NCI-H2107 (cell line): ENCODE measurements at places on chromosomes 2 and 18.

DNA sequence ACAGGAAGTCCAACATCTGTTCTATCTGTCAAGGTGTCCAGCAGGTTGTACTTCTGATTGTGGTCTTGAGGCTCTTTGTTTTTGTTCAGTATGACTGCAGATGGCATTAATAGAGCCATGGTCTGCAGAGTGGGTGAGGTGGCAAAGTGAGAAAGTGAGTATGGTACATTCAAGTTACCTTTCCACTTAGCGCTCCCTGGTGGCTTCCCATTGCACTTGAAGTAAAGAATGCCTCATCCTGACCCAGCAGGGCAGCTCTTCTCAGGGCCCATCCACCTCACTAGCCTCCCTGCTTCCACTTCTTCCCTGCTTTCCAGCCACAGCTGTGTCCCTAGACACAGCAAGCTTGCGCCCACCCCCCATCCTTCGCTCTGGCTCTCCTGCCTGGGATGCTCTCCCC, 148.0 kb upstream of the ALPP start:
- DNase-seq: no peak

DNA sequence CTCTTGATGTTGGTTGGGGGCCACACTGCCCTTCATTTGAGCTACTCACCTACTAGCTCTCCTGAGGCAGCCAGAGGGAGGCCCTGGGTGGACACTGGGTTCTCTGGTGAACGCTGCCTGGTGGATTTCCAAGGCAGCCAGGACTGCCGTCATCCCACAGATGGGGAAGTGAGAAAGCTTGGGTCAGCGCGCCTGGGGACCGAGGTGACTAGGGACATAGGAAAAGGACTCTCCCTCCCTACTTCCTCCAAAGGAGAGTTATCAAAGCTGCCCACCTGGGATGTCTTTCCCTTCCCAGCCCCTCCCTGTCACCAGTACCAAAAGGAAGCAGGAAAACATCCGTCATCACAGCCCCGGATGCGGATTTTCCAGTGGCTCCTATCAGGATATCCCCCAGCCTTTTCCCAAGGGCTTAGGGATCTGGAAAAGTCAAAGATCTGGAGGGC, 3.8 kb upstream of the SEMA4C start:
- DNase-seq: no peak

- DNase-seq: no peak
These were observed 74.4 kb downstream of the MAP4K4 start for GRCh38 chr2:101771910-101772321.

GRCh38 chr18:36811430-36811829, 17.4 kb downstream of the TPGS2 start:
- DNase-seq: no peak

GRCh38 chr2:174444761-174445160, 42.1 kb downstream of the GPR155 start:
- DNase-seq: no peak

DNA sequence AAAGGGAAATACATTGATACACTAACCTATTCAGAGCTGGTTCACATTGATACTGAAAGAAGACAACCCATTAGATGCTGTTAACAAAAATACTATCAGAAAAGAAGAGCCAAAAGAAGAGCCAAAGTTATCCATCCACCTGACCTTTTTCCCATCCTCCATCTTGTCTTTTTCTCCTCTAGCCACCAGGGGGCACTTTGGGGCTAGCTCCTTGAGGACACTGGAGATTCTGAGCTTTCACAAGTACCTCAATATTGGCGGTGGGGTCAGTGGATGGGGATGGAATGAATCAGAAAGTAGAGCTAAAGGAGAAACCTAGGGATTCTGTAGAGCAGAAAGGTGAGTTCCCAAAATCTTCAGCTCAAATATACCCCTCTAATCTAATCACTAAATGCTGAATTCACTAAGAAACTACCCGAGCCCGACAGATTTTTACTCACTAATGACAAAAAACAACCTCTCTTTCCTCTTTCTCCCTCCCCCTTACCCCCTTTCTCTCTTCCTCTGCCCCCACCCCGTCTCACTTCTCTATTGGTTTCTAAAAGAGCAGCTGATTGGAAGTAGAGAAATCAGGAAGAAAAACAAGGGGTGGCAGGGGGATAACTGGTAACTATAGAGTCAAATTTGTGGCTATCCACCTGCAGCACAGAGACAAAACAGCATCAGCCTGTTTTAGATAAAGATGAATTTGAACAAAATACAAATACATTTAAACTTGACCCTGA, 203.3 kb downstream of the TCF4 start:
- DNase-seq: no peak

DNA sequence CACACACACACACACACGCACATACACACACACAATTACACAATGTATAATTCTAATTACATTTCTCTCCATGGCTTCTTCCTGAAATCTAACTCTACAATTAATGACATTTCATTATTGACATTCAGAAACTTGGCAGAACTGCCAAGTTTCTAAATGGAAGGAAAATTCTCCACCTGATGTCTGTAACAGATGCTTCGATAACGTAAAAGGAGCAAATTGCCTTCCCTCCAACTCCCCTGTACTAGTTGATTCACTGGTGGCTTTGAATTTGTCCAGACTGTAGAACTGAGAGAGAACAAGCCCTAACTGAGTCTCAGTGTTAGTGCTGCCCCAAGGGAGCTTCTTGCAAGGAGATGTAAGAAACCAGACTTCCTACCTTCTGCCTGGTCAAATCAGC, 255.1 kb upstream of the TMEM200C start:
- no peak for DNase-seq

DNA sequence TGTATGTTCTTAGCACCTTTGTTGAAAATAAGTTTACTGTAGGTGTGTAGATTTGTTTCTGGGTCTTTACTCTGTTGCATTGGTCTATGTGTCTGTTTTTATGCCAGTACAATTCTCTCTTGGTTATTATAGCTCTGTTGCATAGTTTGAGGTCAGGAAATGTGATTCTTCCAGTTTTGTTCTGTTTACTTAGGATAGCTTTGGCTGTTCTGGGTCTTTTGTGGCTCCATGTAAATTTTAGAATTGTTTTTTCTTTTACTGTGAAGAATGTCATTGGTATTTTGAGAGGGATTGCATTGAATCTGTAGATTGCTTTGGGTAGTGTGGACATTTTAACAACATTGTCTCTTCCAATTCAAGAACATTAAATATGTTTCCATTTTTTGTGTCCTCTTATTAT, 69.1 kb downstream of the ANKRD62 start:
- DNase-seq: no peak

GRCh38 chr2:147607379-147607778, 237.4 kb upstream of the ACVR2A start:
- peak; percentile 27 for DNase-seq

- no peak for DNase-seq
These were observed 27.9 kb downstream of the WDR33 start for GRCh38 chr2:127783101-127783500.

DNA sequence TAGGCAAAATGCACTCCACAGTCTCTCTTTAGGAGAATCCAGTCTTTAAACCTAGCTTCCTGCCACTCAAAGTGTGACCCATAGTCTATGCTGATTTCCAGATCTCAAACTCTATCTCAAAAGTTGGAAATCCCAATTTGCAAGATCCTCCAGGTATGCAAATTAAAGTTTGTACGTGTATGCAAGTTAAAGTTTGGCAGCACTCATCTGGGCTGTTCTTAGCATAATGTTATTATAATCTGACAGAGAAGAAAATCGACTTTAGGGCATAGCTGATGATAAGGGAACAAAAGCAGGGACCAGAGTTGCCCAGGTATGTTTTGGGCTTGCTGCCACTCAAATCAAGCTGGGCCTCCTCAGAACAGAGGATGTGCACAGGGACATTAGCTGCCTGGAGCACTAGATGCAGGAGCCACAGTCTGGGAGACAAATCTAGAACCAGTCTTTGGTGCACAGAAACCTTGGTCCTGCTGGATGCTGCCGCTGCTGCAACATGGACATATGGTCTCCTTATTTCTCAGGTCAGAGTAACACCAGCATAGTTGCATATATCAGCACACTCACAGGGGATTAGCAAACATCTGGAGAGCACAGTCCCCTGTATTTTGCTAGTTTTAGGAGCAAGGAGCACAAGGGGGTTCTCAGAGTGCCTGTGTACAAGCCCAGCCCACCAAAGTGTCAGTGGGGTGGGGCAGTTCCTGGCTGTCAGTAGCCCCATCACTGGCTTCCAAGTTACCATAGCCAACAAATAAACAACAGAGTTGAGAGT, 242.6 kb downstream of the TTC32 start:
- no peak for DNase-seq

- no peak for DNase-seq
These were observed 135.8 kb downstream of the CABLES1 start for GRCh38 chr18:23270986-23271680.

- no peak for DNase-seq
These were observed 4.2 kb downstream of the PXDN start for GRCh38 chr2:1739961-1740715.

- DNase-seq: no peak
These were observed 364.2 kb downstream of the ZNF516 start for GRCh38 chr18:76130845-76131244.

- DNase-seq: peak; percentile 44
These were observed 111.4 kb downstream of the THADA start for GRCh38 chr2:43484323-43484930.

GRCh38 chr2:204722691-204723090, 177.4 kb downstream of the PARD3B start:
- no peak for DNase-seq

GRCh38 chr2:25229279-25230197, 61.2 kb upstream of the POMC start:
- DNase-seq: no peak

DNA sequence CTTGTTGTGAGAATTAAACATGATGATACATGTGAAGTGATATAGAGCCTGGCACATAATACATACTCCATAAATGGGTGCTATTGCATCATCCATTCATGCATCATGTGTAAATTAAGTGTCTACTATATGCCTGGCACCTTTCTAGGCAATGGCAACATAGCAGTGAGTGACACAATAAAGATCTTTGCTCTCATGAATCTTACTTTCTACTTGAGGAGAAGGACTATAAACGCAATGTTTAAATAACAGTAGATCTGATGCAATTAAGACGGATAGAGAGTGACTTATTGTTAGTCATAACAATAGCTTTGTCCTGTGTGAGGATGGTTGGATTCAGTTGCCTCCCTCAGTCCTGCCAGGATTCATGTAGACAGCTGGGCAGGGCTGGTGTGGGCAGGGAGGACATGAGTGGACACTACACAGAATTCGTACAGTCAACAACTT, 88.4 kb upstream of the NPAS2 start:
- no peak for DNase-seq

DNA sequence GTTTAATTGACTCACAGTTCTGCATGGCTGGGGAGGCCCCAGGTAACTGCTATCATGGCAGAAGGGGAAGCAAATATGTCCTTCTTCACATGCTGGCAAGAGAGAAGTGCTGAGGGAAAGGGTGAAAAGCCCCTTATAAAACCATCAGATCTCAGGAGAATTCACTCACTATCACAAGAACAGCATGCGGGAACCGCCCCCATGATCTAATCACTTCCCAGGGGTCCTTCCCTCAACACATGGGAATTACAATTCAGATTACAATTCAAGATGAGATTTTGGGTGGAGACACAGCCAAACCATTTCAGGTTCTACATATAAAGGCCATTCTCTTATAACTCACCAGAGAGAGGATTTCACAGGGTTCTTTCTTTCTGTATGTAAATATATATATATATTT, 62.9 kb downstream of the VRK2 start:
- no peak for DNase-seq

DNA sequence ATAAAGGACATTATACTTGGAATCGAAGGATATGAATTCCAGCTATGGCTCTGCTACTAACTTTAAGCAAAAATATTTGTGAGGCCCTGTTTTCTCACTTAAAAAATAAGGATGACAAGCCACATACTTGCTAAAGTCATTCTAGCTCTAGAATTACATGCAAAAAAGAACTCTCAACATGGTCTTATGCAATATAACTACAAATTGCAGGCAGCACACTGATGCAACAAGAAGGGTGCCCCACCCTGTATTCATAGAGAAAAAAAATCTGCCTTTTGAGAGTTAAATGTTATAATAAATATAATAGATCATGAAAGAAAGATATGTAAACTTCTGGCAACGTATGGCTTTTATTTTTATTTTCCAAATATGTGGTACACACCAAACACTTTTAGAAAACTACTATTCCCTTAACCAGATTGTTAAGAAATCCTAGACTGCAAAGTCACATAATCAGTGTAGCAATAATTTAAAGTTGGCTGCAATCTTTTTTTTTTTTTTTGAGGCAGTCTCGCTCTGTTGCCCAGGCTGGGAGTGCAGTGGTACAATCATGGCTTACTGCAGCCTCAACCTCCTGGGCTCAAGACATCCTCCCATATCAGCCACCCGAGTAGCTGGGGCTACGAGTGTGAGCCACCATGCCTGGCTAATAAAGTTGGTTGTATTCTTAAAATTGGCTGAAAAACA, 40.2 kb upstream of the WDSUB1 start:
- no peak for DNase-seq

DNA sequence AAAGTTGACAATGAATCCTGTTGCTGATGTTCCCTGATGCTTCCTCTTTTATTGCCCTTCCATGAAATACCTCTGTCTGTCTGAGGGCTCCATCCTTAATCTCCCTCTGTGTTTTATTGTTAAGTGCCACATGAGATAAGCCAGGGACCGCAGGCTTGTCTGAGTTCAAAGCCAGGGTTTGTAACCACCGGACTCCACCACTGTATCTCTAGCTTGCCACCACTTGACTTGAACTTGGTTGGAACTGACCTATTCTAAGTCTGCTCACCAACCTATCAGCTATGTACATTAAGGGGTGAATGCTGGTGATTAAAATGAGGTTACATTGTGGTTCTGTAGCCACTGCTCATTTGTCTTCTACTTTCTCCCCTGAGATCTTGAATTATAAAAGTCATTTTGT, 328.5 kb upstream of the ZEB2 start:
- DNase-seq: no peak

DNA sequence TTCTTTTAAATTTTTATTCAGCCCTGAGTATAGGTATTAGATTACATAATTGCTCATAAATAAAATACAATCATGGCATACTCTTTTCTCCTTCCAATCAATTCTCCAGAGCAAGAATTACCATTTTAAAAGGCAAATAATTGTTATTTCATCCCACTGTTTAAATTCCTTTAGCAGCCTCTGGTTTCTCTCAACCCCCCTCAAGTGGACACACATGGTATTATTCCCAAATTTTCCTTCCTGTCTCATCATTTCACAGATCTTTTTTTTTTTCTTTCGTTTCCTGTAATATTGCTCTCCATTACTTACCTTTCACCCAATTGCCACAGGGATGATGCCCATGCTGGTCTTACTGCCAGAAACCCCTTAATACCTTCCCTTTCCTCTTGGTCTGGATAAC, 385.2 kb downstream of the RIT2 start:
- DNase-seq: no peak

DNA sequence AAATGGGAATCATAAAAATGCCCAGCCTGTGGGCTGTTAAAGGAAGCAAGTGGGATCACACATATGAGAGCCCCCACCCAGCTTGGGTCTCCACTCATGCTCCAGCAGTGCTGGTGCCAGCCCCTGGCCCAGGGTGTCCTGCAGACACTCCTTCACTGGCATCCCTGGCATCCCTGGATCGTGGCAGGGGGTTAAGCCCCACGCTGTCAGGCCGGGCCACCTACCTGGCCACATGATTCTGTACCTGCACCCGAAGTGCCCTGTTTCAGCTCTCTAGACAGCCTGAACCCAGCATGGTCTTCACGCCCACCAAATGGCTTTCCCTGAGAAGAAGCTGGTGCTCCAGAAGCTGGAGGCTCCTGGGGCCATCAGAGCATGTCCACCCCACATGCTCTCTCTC, 137.4 kb downstream of the INHBB start:
- DNase-seq: no peak

- DNase-seq: no peak
These were observed 333.7 kb downstream of the RAD51AP2 start for GRCh38 chr2:17184512-17184911.

GRCh38 chr2:207594731-207595130, 30.5 kb downstream of the METTL21A start:
- no peak for DNase-seq
